ENCODE measurements at places on chromosomes 6 and 20.

GRCh38 chr6:9527679-9528286 is 887.1 kb downstream of the TFAP2A start:
- DNase-seq: no peak

DNA sequence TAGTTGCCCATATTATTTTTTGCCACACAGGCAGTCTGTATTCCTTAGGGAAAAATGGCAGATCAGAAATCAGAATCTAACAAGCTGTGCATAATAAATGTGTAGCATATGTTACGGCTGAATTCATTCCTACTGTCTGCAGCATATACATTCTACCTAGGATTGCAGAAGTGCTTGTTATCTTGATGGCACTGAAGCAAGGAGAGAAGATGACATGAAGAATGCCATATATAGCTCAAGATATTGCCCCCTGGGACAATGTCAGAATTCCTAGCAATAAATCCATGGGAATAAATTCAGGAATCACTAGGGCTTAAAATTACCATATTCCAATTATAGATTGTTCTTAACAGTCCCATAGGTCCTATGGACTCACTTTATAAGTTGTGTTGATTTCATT is 293.0 kb upstream of the CNR1 start:
- no peak for DNase-seq

DNA sequence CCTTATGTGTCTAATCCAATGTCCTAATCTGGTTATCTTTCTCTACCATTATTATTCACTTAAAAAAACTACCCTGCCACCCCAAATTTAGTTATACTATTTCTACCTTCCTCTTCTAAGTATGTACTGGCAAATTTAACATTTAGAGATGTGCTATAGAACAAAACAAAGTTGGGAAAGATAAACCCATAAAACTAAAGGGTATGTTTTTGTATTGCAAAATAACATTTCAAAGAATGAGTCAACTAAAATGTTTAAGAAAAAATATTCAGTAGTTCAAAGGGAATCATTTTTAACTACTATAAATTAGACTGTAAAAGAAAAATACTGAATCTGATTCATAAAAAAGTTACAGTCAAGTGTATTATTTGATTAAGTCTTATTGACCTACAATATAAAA is 103.0 kb downstream of the LMBRD1 start:
- no peak for DNase-seq

GRCh38 chr20:62042025-62042820 is 23.5 kb downstream of the TAF4 start:
- no peak for DNase-seq

DNA sequence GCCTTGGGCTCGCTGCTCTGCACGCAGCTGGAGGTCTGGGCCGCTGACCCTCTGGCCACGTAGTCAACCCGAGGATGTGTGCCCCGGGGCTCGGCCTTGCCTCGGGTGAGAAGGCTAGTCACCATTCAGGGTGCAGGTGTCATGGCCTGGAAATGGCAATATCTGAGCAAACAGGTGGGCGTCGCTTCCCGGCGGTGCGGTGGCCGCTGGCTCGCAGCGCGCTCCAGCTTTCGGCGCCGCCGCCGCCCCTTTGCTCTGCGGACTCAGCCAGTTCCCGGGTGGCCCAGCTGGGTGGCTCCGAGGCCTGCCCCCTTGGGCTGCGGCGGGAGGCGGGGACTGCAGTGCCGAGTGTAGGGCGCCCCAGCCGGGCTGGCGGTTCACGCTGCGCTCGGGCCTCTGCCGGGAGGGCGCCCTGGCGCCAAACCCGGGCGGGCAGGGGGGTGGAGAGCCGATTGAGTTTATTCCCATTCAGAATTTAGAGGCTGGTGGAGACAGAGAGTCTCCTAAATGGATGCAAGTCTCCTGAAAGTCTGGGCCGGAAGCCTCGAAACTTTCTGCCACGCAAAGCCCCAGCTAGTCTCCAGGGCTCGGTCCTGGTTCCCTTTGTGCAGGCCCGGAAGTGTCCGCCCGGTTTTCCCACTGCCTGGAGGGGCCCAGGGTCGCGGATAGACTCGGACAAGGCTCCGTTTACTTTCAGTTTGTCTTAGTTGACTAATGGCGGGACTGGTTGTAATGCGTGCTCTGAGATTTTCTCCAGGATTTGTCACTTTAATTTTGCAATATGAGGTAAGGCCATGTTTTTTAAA is 11.3 kb upstream of the TFAP2A start:
- DNase-seq: no peak

All from stimulated activated CD4-positive, alpha-beta T cell treated with anti-CD3 and anti-CD28 coated beads, Interleukin-1b, Interleukin-23, amount 100 ng/mL, for 24 hours (primary cell).